ENCODE measurements at places on chromosomes 16 and 17.

DNA sequence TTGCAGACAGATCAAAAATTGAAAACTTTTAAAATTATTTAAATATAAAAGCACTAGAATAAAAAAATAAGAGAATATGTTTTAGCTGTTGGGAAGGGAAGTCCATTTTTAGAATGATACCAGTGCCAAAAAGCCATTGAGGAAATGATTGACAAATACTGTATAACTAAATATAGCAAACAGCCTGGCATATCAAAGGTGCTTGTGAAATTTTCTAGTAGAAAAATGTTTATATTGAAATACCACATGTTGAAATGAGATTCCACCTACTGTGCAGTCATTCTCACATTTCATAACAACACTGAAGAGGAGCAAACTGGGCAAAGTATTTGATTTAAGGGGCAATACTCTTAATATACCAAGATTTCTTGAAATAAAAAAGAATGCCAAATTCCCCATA is 183.5 kb downstream of the PHKB start:
- no peak for DNase-seq

DNA sequence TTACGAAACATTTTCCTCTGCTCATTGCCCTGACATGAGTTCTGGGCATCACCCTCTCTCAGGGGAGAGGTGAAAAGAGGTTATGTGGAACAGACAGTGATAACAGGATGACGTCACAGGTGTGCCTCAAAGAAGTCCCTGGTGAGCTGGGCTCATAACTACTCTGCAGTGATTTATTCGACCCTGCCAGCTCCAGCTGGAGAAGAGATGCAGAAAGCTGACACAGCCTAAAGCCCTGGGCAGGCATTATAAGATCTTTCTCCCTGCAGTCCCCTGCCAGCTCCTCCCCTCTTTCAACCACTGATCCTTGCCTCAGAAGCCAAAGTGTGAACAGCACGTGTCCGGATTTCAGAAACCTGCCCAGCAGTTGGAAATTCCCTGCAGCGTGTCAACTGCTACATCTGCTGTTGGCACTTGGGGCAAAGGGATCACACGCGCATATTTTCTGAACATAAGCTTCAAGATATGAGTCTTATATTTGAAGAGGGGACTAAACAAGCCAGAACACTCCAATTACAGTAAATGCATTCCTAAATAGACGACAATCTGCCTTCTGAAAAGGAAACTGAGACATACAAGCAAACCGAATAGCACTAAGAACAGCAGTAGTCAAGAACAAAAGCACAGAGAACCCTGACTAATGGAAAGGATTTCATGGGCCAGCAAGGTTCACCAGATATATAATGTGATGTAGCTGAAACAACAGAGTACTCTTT is 80.5 kb downstream of the SMG6 start:
- no peak for DNase-seq

- no peak for DNase-seq
Measured at GRCh38 chr17:19650826-19651225, 2.3 kb downstream of the ALDH3A2 start.

GRCh38 chr17:37789771-37790541 is 45.1 kb upstream of the HNF1B start:
- no peak for DNase-seq

- no peak for DNase-seq
Measured at GRCh38 chr16:678858-679813, 1.1 kb upstream of the STUB1 start.

GRCh38 chr17:74394977-74395376 is 27.7 kb downstream of the GPR142 start:
- DNase-seq, result no peak

GRCh38 chr16:85158743-85159178 is 46.5 kb upstream of the CIBAR2 start:
- DNase-seq, result no peak

- DNase-seq, result no peak
Measured at GRCh38 chr16:89863741-89864526, 9.5 kb upstream of the TCF25 start.

DNA sequence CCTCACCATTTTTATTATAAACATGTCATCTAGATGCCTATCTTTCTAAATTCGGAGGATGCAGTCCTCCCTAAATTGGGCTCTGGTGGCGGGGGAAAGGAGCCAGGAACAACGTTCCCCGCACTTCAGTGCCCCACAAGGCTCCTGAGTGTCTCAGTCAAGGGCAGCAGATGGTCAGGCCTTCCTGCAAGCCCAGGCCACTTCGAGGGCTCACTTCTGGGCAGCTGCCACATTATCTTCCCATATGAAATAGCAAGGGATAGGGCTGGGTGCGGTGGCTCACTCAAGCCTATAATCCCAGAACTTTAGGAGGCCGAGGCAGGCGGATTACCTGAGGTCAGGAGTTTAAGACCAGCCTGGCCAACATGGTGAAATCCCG is 32.3 kb downstream of the FBXO31 start:
- DNase-seq, result no peak

GRCh38 chr16:56480776-56481467 is 29.6 kb downstream of the OGFOD1 start:
- no peak for DNase-seq

- no peak for DNase-seq
Measured at GRCh38 chr16:59319871-59320270, 585.8 kb upstream of the GOT2 start.

- DNase-seq, result no peak
Measured at GRCh38 chr16:64196444-64196843, 925.4 kb downstream of the CDH11 start.

Measured in stimulated activated CD8-positive, alpha-beta memory T cell treated with anti-CD3 and anti-CD28 coated beads, Interleukin-4, amount 100 ng/mL, for 1 hour (primary cell).